Fibroblast of the aortic adventitia (primary cell): ENCODE measurements at places on chromosomes 5 and 9. TPM values are rescaled to one million over a fixed set of nuclear protein-coding genes. Genes with fewer than 3 reads are reported as not detected.
A peak's percentile ranks its signal among the peaks of the same experiment; 100 is the strongest.

GRCh38 chr5:37495210-37495609 lies 116.1 kb downstream of the WDR70 start:
- peak; percentile 38 for DNase-seq

DNA sequence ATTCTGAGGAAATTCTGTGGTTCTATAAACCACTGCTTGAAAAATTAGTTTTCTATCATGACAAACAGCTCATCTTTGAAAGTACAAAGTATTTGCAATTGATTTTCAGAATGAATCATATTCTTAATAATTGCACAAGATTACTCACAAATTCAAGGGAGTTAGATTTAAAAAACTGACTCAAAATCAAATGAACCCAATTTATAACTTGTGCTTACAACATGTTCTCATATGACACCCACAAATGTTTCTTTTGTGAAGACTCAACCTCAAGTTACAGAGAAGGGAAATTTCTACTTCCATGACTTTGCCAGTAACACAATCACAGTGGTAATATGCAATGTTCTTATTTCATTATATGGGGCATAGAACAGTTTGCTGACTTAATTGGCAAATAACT lies 272.0 kb upstream of the ACTBL2 start:
- DNase-seq = no peak

DNA sequence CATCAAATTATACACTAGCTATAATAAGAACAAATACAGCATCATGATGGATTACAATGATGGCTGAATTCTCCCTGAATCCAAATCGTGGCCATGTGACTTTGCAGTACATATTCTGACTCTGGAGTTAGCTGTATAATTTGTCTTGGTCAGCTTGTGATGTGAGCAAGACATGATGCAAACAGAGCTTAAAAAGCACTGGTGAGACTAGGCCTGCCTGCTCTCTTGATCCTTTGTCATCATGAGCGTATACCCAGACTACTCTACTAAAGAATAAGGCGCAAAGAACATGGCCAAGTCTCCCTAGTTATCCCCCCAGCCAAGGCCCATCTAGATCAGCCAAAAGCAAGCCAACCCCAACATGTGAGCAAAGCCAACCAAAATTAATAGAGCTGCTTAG lies 34.7 kb upstream of the IFNE start:
- no peak for DNase-seq

DNA sequence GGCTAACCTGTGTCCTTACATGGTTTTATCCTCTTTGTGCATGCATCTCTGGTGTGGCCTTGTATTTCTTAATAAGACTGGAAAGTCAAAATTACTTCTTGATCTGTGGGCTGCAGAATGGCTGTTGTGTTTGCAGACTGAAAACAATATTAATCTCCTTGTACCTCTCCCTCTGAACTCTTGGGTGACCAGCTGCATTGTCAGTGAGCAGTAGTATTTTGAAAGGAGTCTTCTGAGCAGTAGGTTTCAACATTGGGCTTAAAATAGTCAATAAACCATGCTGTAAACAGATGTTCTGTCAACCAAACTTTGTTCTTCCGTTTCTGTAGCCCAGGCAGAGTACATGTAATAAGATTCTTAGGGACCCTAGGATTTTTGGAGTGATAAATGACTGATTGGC lies 26.7 kb upstream of the NIM1K start:
- DNase-seq = no peak

- DNase-seq = peak; percentile 35
Measured at GRCh38 chr5:128276537-128277216, 193.1 kb downstream of the SLC12A2 start.

GRCh38 chr5:155783791-155784190 lies 543.2 kb upstream of the SGCD start:
- DNase-seq = no peak

GRCh38 chr9:22512495-22512894 lies 65.9 kb downstream of the DMRTA1 start:
- no peak for DNase-seq

GRCh38 chr9:17531642-17532254 lies 47.1 kb upstream of the SH3GL2 start:
- DNase-seq = peak; percentile 63

DNA sequence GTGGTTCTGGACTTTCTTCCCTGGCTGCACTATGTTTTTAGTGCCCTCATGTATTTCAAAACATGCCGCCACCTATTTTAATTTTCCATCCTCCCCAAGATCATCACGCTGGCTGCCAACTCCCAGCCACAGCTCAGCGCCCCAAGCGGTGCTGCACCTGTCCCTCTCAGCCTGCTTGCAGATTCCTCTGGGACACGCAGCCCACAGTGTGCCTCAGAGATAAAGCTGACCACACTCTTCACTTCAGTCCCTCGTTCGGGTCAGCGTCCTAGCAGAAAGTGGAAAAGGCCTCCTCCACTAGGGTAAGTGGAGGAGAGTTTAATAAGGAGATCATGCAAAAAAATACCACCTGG lies 56.2 kb upstream of the CKS2 start:
- no peak for DNase-seq

GRCh38 chr5:160260006-160260775 lies 30.9 kb downstream of the FABP6 start:
- DNase-seq = no peak

GRCh38 chr9:2338777-2339365 lies 282.7 kb upstream of the VLDLR start:
- no peak for DNase-seq

GRCh38 chr9:77277719-77278118 lies 100.4 kb downstream of the VPS13A start:
- DNase-seq = no peak

DNA sequence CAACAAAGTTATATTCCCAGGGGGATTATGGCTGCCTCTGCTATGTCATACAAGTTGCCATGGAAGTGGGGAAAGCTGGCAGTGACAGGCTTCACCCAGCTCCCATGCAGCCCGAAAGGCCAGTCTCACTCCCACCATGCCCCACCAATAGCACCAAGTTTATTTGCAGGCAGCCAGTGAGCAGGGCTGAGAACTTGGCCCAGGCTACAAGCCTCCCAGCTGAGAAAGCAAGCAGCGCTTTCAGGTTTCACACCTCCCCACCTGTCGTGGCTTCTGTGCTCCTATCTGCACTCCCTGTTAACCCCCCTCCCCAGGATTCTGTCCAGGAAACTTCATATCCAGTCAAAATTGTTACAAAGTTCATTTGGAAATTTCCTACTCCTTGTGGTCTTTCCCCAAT lies 155.0 kb downstream of the SAXO1 start:
- DNase-seq = no peak

GRCh38 chr5:159566832-159567231 lies 236.5 kb upstream of the IL12B start:
- no peak for DNase-seq

- peak; percentile 35 for DNase-seq
Measured at GRCh38 chr5:169195601-169196000, 105.3 kb downstream of the SLIT3 start.

Gene DBH
- total RNA-seq = not detected in 2 replicates

Gene EIF4EBP3
- total RNA-seq = 0.74 and 4.7 TPM in 2 replicates

Gene TRPM3
- 8.8 and 20.5 TPM in 2 replicates for total RNA-seq

Gene ADAMTS16
- total RNA-seq = 0.27 TPM in 1 of 2 replicates, not detected in the other

Gene LPAR1
- total RNA-seq = 39.2 and 265 TPM in 2 replicates

Gene ADAMTS19
- total RNA-seq = 0.09 TPM in 1 of 2 replicates, not detected in the other

Gene ECSCR
- 0.36 and 1.1 TPM in 2 replicates for total RNA-seq

Gene PCDH1
- total RNA-seq = 0.90 and 3.2 TPM in 2 replicates

Gene SLC45A2
- 0.09 TPM in 1 of 2 replicates, not detected in the other for total RNA-seq

Gene SPAG8
- 0.81 and 3.3 TPM in 2 replicates for total RNA-seq
